HFF-Myc (cell line): ENCODE measurements at places on chromosomes 12 and 14.

GRCh38 chr14:75214558-75214957, 38.1 kb upstream of the TMED10 start:
- no peak for DNase-seq

- no peak for DNase-seq
Measured at GRCh38 chr14:65872536-65872935, 460.0 kb downstream of the FUT8 start.

DNA sequence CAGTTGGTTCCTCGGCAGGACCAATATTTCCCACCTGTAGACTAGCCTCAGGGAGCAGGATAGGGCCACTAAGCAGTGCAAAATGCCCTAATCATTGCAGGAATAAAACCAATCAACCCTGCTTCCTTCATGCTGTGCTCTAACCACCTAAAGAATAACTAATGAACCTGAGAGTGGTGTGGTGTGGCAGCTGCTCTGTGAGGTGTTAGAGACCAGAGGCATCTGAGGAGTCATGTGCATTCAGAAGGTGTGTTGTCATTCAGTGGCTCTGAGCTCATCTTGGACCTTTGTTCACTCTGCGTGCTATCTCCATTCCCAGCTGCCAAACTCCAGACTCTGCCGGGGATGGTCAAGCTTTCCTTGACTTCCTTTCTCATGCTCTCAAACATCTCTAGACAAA, 136.7 kb upstream of the EGLN3 start:
- DNase-seq = no peak

- DNase-seq = no peak
Measured at GRCh38 chr12:50017641-50018040, 7.7 kb downstream of the RACGAP1 start.

DNA sequence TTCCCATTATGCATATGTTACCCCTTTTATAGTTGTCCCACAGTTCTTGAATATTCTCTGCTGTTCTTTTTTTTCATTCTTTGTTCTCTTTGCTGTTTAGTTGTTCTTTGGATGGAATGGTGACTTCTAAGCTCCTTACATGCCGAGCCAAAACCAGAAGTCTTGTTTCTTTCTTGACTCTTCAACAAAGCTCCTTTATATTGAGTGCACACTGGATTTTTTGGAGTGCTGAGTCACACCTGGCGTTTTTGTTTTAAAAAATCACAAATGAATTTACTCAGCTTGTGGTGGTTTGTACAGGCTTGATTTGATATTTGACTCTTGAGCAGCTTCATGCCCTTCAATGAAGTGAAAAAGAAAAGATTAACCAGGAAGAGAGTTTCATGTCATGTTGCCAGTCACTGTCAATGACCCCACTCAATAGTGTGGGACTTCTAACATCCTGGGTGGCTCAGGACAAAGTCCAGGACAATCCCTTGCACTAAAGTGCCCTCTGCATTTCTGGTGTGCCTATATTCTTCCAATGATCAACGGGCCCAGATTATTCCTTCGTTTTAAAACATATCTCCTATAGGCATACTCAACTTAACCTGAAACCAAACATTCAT, 112.4 kb upstream of the SLC38A4 start:
- DNase-seq = no peak

DNA sequence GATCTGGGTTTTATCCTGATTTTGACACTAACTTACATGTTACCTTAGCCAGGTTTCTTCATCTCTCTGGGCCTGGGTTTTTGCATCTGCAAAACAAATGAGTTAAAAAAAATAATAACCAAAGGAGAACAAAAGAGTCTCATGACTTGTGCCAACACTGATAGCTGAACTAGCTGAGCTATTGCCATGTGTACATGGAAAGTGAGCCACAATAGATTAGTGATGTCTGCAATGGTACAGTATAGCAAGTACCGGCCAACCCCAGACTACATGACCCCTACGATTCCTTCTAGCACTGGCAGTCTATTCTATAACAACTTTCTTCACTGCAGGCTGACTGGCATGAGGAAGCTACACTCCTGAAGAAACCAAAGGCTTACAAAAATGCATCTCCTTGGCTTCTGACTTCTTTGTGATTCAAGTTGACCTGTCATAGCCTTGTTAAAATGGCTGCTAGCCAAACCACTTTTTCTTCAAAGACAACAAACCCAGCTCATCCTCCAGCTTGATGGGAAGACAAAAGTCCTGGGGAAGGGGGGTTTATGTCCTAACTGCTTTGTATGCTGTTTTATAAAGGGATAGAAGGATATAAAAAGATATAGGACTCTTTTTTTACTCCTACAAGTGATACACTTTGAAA, 123.7 kb downstream of the DAD1 start:
- DNase-seq = no peak

DNA sequence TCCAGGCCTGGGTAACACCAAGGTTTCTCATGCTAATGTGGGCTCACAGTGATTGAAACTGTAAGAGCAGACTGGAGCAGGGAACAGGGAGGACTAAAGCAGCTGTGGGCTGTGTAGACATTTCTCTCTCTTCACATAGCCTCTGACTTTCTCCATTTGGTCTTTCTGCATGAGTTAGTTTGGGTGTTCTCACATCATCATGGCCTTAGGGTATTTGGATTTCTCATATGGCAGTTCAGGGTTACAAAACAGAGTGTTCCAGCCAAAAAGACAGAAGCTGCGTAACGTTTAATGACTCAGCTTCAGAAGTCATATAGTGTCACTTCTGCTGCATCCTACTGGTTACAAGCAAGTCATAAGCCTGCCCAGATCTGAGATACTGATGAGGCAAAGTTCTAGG, 52.0 kb upstream of the OSBPL8 start:
- peak; percentile 56 for DNase-seq

DNA sequence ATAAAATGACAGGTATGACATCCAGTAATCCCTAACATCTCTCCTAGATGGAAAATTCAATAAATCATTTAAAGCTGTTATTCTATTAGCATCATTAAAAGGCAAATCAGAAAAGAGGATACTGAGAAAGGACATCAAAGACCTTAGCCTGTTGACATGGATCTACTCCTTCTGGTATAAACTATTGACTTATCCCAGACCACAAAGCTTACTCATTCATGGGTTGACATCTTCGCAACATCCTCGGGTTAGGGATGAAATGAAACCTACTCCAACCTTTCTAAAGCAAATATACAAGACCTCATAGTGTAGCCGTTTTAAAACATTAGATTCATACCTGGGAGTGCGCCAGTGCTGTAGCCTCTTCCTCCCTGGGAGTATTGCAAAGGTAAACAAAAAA, 191.5 kb upstream of the BTG1 start:
- no peak for DNase-seq

- no peak for DNase-seq
Measured at GRCh38 chr12:53577941-53578352, 48.2 kb downstream of the ATF7 start.

GRCh38 chr14:24834956-24835355, 201.0 kb upstream of the GZMB start:
- DNase-seq = no peak

DNA sequence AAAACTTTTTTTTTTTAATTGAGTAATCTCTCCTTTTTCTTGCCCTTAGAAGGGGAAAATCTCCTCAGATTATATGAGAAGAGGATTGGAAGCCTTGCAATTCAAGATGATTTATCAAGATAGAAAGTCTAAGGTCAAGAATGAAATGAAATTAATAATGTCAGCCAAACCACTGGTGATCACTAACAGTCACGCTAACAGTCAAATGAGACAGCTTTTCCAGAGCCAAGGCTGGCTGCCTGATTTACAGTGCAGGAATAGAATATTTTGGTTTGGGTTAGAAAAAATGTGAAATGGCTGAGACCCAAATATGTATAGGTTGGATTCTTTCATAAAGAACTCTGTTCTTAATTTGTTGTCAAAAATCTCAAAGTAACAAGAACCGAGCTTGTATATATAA, 204.3 kb downstream of the PPM1H start:
- no peak for DNase-seq

- no peak for DNase-seq
Measured at GRCh38 chr14:47490353-47490752, 185.1 kb downstream of the MDGA2 start.

GRCh38 chr14:70278281-70278680, 81.2 kb downstream of the COX16 start:
- DNase-seq = no peak

- DNase-seq = no peak
Measured at GRCh38 chr12:6312529-6313325, 2.2 kb downstream of the PLEKHG6 start.

- no peak for DNase-seq
Measured at GRCh38 chr12:110744601-110745264, 2.0 kb upstream of the PPP1CC start.

GRCh38 chr12:119229837-119230236, 51.1 kb downstream of the HSPB8 start:
- no peak for DNase-seq

- DNase-seq = no peak
Measured at GRCh38 chr14:59251811-59252771, 63.6 kb downstream of the DAAM1 start.

DNA sequence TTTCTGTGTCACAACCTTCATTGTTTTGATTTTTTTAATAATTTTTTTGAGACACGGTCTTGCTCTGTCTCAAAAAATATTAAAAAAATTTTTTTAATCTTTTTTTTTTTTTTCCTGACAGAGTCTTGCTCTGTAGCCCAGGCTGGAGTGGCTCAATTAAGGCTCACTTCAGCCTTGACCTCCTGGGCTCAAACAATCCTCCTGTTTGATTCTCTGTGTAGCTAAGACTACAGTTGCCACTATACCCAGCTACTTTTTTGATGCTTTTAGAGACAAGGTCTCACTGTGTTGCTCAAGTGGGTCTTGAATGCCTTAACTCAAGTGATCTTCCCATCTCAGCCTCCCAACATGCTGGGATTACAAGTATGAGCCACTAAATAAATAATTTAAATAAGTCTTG, 9.2 kb upstream of the PRH2 start:
- no peak for DNase-seq

DNA sequence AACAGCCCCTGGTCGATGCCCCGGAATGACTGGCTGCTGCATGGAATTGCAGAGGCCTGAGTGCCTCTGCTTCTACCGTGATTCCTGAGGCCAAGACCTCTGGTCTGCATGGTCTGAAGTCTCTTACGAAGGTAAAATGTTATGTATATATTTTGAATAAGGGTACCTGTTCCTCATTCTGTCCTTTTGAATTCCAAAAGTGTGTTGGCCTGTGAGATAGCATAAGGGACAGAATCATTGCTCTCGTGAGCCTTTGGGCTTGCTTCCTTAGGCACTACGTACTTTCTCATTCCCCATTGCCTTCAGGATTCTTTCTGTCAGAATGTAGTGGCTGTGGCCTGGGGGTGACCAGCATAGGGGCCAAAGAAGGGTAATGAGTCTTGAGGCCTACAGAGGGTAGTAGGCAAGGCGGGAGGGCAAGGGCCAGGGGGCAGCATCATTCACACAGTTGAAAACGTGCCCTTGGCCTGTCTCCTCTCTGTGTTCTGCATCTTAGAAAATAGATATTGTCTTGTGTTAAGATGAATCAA, 19.5 kb downstream of the TRAF3 start:
- no peak for DNase-seq

- no peak for DNase-seq
Measured at GRCh38 chr12:123047289-123047688, 66.8 kb downstream of the ARL6IP4 start.

- no peak for DNase-seq
Measured at GRCh38 chr12:109020146-109020795, 597 bp downstream of the SVOP start.

- DNase-seq = no peak
Measured at GRCh38 chr12:121443911-121444841, 44.3 kb downstream of the RNF34 start.

- no peak for DNase-seq
Measured at GRCh38 chr12:96073346-96074330, 38.3 kb upstream of the LTA4H start.

- no peak for DNase-seq
Measured at GRCh38 chr12:27780612-27781408, 774 bp upstream of the MANSC4 start.

- DNase-seq = no peak
Measured at GRCh38 chr12:106101803-106102202, 37.0 kb downstream of the NUAK1 start.

DNA sequence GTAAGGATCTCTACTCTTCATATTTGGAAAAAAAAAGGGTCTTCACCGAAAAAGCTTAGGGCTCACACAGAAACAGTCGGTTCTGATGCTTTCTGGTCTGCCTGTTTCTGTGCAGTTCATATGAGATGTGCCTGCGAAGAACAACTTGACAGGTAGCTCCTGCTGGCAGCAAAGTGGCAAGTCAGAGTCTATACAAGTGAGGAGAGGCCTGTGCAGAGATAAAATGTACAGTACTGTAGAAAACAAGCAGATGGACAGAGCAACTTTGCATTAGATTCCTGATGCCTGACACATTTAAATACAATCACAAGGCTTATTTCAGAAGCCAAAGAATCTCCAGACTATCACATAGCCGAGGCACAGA, 936.0 kb downstream of the DIO2 start:
- DNase-seq = no peak

GRCh38 chr14:51652168-51653078, 713 bp downstream of the FRMD6 start:
- DNase-seq = no peak

DNA sequence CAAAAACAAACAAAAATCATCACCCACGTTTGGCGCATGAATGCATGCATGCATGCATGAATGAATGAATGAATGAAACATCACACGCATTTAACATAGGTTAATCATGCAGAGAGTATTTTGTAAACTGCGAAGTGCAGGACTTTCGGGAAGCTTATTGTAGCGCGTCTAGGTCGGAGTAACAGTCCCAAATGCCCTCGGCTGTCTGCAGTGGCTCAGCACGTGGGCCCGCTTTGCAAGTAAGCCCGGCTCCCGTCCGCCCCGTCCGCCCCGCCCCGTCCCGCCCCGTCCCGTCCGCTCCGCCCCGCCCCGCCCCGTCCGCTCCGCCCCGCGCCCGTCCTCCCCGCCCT, 263 bp upstream of the IFT81 start:
- DNase-seq = no peak

DNA sequence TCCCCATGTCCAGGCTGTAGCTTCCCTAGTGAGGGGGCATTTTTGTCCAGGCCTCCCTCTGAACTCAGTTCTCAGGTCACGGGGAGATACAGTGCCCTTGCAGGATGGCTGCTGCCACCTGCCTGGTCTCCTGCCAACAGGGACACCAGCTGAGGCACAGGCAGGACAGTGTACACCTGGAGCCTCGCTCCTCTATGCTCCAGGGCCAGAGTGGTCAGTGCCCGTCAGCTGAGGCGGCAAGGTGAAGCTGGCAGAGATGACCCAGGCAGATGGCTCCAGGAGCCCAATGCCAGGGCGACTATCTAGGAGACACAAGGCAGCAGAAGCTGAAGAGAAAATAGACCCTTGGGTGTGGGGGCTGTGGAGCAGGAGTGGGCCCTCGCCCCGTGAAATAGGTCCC, 12.6 kb downstream of the TUBA1C start:
- DNase-seq = no peak

DNA sequence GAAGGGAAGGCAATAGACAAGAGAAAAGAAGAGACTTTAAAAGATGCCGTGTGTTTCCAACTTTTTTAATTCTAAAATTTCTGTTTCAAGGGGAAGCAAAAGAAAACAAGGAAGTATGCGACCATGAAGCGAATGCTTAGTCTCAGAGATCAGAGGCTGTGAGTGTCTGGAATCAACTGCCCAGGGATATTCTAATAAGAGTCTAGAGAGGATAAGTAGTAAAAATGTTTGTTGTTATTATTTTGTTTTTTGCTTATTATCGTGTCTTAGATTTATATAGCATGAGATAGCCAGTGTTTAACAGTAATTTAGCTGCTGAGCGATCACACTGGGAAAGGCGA, 421 bp downstream of the FCF1 start:
- DNase-seq = no peak
